Skin of body (tissue), 3 donors: ENCODE measurements at places on chromosomes 7 and 10. TPM values are rescaled to one million over a fixed set of nuclear protein-coding genes. Genes with fewer than 3 reads are reported as not detected.

SSC4D gene
- total RNA-seq: 0.89 TPM

GRM8 gene
- 1.9 TPM for total RNA-seq

HOXA6 gene
- 3.3 TPM for total RNA-seq

FBXO24 gene
- 0.20 TPM for total RNA-seq

SEC31B gene
- 5.8 TPM for total RNA-seq

EGR2 gene
- 14.9 TPM for total RNA-seq

CHN2 gene
- 9.1 TPM for total RNA-seq

NANOS1 gene
- 3.0 TPM for total RNA-seq

MUC3A gene
- total RNA-seq: not detected

DRGX gene
- total RNA-seq: 0.20 TPM

C10orf67 gene
- total RNA-seq: 0.30 TPM

SH3PXD2A gene
- total RNA-seq: 52.0 TPM

TET1 gene
- 23.6 TPM for total RNA-seq
